ENCODE measurements at places on chromosomes 4 and X.

- DNase-seq, result no peak
These were observed 80.0 kb downstream of the FHIP1A start for GRCh38 chr4:151488968-151489367.

- DNase-seq, result no peak
These were observed 21.8 kb upstream of the TLL1 start for GRCh38 chr4:165851256-165851655.

DNA sequence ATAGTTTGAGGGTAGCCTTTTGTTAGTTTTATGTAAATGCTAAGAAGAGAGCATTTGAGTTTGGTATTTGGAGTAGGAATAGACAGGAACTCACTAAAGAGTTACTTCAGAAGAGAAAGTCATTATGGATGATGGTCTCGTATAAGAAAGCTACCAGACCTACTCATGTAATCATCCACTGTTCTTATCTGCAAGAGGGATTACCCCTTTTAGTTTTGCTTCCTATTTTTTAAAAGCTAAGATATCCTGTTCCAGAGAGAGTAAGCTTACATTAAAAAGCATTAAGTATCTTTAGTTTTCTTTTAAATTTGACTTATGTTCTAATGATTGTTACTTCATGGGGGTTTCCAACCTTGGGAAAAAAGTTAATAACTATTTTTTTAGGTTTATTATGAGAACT, 12.5 kb upstream of the ART3 start:
- DNase-seq, result no peak

DNA sequence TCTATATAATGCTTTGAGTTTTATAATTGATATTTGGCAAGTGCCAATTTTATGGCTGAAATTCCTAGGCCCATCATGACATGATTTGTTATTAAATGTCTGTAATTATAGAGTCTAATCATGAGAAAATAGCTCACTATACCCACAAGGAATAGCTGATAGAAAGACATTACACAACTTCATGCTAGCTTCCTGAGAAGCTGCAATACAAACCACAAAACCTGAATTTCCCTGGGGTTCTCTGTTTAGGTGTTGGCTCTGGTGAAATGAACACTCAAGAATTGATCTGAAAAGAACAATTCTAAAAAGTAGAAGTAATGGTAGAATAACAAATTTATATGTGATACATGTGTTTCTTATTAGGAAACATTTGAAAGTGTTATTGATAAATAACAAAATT, 169.6 kb downstream of the GASK1B start:
- DNase-seq, result no peak

- no peak for DNase-seq
These were observed 1476.9 kb downstream of the ARAP2 start for GRCh38 chr4:34767407-34767806.

DNA sequence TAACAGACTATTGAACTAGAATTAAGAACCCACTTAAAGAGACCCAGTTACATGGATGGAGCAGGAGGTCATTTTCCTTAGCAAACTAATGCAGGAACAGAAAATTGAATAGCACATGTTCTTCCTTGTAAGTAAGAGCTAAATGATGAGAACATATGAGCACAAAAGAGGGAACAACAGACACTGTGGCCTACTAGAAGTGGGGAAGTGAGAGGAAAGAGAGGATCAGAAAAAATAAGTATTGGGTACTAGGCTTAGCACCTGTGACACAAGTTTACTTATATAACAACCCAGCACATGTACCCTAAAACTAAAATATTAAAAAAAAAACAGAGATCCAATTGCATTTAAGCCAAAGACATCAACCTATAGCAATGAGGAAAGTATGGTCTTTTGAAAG, 26.2 kb downstream of the ARAP2 start:
- no peak for DNase-seq

- DNase-seq, result no peak
These were observed 490.2 kb downstream of the RAB28 start for GRCh38 chr4:12993923-12994322.

DNA sequence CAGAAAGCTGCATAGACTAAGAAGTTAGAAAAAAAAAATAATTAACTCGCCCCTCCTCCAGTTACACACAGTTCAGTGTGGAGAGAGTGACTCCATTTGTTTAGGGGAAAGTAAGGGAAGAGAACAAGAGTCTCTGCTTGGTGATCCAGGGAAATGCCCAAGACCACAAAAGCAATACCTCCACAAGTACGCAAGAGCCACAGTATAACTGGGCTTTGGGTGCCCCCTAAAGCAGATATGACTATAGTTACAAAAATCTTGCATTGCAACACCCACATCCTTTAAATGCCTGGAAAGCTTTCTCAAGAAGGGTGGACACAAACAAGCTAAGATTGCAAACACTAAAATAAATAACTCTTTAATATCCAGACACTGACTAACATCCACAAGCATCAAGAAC, 164.2 kb upstream of the NRK start:
- no peak for DNase-seq

GRCh38 chrX:16992951-16993350, 46.5 kb downstream of the REPS2 start:
- DNase-seq, result no peak

GRCh38 chr4:188341428-188341827, 202.2 kb downstream of the TRIML1 start:
- DNase-seq, result no peak

- no peak for DNase-seq
These were observed 319.3 kb upstream of the GRID2 start for GRCh38 chr4:91984466-91984865.

- no peak for DNase-seq
These were observed 39.8 kb upstream of the ASMTL start for GRCh38 chrX:1492421-1493012.

DNA sequence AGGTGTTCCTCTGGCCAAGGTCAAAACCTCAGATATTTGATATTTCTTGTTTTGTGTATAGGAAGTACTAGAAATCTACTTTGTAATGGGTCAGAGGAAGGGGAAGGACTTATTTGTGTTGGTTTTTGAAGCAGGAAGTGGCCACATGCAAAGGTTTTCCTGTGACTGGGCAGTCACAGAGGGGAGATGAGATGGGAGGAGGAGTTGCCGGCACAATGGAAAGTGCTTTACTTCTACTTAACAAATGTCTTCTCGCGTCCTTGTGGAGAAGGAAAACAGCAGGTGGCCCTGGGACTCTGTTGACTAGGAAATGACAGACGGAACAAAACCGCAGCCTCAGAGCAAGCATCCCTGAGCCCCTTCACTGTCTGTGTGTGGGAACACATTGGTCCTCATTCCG, 46.6 kb downstream of the SHROOM2 start:
- DNase-seq, result no peak

DNA sequence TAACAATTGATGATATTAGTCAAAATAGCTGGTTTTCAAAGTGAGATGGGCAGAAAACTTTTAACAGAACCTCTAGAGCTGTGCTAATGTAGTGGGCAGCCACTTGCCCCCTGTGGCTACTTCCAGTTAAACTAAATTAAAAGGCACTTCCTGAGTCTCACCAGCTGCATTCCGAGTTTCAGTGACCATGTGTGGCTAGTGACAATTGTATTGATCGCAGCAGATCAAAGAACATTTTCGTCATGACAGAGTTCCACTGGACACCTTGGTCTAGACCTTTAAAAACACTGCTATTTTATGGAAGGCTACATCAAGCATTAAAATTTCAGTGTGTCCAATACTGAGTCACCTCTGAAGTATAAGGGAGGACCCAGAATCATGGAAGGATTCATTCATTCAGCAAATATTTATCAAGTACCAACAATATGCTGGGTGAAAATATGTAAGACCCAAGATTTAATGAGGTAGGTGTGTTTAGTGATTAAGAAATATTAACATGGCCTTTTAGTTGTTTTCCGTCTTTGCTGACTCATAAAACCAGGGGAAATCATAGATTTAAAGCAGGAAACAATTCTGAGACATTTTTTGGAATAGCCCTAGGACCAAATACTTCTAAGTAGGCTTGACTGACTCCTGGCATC, 5.1 kb upstream of the FAT1 start:
- no peak for DNase-seq

DNA sequence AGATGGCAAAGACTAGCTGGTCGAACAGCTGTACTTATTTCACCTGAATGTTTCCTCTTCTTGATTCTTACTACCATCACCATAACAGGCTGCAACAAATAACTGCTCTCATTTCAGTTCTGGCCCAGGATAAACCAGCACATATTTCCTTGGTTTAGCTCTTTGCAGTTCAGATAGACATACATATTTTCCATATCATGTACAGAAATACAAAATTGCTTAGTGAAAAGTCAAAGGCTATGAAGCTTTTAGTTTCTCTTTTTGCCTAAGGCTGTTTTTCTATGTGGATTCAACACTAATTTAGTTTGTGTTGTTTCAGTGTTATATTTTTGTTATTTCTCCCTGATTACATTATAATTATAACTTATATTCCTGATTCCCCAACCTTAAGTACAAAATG, 103.6 kb upstream of the BMP3 start:
- no peak for DNase-seq

GRCh38 chrX:93242897-93243296, 430.5 kb downstream of the NAP1L3 start:
- DNase-seq, result no peak

DNA sequence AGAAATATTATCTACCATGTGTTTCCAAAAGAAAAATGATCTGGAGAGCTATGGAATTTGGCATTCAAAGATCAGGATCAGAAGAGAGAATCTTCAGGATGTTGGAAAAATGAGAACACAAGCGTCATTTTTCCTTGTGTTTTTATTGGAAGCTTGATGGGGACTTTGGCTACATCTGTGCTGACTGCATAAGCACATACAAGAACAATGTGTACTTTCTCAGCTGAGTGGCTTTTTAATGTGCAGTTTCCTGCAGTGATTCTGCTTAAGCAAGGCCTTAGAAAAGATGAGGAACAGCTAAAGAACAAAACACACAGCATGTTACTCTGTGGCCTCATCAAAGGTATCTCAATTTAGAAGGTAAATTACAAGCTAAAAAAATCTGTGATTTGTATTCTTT, 1039.9 kb downstream of the GLUD2 start:
- DNase-seq, result no peak

DNA sequence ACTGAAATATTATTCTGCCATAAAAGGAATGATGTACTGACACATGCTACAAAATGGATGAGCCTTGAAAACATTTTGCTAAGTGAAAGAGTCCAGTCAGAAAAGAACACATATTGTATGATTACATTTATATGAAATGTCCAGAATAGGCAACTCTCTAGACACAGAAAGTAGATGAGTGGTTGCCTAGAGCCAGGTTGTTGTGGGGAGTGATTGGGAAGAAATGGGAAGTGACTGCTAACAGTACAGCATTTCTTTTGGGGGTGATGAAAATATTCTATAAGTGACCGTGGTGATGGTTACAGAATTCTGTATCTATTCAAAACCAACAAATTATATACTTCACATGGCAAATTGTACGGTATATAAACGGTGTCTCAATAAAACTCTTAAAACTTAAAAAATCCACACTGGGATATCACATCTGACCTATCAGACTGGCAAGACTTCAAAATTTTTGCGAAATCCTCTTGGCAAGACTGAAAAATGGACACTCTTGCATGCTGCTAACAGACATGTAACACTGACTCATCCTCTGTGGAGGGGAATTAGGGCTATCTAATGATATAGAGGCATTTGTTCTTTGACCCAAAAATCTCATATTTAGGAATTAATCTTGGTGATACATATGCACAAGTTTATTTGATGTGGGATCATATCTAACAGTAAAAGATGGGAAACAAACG, 71.8 kb downstream of the FAM13A start:
- DNase-seq, result no peak

- peak; percentile 62 for DNase-seq
These were observed 9.4 kb downstream of the UVSSA start for GRCh38 chr4:1356181-1356998.

GRCh38 chr4:22356987-22357596, 158.8 kb downstream of the ADGRA3 start:
- DNase-seq, result peak; percentile 76

- DNase-seq, result no peak
These were observed 77.4 kb downstream of the TBL1X start for GRCh38 chrX:9542106-9542760.

GRCh38 chr4:169109035-169109675, 99.1 kb upstream of the CBR4 start:
- DNase-seq, result no peak

DNA sequence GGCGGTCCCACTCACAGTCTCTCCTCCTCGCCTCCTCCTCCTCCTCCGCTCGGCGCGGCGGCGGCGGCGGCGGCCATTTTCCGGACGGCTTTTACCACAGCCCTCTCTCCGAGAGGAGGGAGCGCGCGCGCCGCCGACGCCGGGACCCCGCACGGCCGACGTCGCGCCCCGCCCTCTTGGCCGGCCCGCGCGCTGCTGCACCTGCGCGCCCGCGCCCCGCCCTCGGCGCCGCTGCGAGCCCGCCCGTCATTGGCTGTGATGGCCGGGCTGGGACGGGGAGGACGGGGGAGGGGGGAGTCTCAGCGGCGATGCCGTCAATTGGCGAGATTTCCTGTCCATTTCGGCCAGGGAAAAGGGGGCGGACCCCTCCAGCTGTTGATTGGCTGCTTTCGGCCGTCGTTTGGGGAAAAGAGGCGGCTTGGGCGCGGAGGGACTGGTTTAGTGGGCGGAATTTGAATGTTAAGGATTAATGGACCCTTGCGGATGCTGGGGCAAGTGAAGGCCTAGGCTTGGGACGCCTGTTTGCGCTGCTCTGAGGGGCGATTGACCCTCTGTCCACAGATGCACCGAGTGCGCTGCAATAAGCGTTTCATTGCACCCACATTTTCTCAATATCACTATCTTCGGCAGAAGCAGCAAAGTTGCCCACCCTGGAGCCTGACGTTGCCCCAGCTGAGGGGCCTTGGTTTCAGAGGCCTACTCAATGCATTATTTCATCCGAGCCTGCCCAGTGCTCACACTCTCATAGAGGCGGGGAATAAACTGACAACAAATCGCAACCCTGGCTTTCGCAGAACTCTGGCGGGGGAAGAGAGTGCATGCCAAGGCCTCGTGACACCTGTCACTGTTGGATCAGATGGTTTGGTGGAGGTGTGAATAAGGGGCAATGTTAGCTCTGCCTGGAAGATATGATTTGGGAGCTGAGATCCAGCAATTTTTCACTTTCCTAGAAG, at the start of gene MECP2:
TSS of gene MECP2 (minus strand) at position 129 of the 953 bp plus-strand sequence.
- peak; percentile 90 for DNase-seq

DNA sequence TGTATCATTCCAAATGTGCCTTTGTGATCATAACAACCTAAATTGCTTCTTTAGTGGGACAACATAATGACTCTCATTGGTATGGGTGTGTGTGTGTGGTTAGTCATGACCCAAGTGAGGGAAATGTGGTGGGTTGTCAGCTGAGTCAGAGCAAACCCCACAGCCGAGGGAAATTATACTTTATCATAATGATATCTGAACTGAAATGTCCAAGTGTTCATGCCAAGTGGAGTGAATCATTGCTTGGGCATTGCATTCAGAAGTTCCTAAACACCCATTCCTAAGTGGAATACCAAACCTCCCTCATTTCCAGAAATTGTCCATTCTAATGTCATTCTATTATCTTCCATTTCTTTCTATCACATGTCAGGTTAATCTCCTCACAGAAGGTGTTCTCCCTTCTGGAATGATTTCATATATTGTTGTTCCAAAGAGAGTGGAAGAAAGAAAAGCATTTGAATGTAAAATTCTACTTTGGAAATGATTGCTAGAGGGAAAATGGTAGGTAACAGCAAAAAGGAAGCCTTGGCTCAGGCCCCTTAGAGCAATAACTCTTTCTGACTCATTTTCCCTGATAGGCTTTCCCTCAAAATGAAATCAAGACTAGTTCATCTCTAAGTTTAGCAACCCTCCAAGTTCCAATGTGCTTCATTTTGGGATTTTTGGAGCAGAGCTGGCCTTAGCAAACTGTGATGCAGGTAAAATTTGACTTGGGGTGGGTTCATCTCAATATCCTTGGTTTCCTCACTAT, 230.7 kb upstream of the KCNIP4 start:
- DNase-seq, result no peak
